ENCODE measurements at places on chromosomes 1 and 21. TPM values are rescaled to one million over a fixed set of nuclear protein-coding genes. Genes with fewer than 3 reads are reported as not detected.
A peak's percentile ranks its signal among the peaks of the same experiment; 100 is the strongest.

GRCh38 chr21:44890961-44891541 lies 17.6 kb upstream of the PTTG1IP start:
- no peak overlapping the region for H3K27ac ChIP-seq
- H3K27me3 ChIP-seq = no peaks in the 10 kb centered on the region
- H3K4me3 ChIP-seq = no peak overlapping the region
- no peaks in the 10 kb centered on the region for H3K36me3 ChIP-seq
- DNase-seq = no peak

DNA sequence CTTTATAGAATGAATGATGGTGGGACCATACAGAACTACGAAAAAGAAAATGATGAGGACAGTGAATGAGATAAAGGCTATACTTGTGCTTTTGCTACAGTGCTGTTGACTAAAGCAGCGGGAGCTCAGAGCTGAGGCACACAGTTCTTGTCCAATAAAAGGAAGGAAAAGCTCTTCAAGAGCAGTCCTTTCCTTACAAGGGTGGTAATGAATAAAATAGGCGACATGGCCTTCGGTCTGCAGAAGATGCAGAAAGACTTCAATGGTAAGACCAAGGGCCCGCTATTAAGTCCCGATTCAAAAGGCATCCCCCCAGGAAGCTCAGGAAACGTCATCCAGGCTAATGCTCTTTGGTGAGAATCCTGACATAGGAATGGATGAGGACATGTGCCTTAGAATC lies 44.4 kb downstream of the GNG12 start:
- H3K36me3 ChIP-seq = no peaks in the 10 kb centered on the region
- no peak overlapping the region for H3K27ac ChIP-seq
- no peak overlapping the region for H3K4me3 ChIP-seq
- no peaks in the 10 kb centered on the region for H3K4me1 ChIP-seq

- H3K4me1 ChIP-seq = peaks cover 35% of the 10 kb centered on the region
- H3K27ac ChIP-seq = peak overlapping the region; percentile 7
- H3K4me3 ChIP-seq = peak overlapping the region; percentile 41
- H3K27me3 ChIP-seq = no peaks in the 10 kb centered on the region
Observed at GRCh38 chr1:43853161-43853921, 80.3 kb upstream of the ARTN start.

- DNase-seq = no peak
- no peaks in the 10 kb centered on the region for H3K36me3 ChIP-seq
- H3K4me1 ChIP-seq = no peaks in the 10 kb centered on the region
- H3K27ac ChIP-seq = no peak overlapping the region
- peaks cover 63% of the 10 kb centered on the region for H3K27me3 ChIP-seq
Observed at GRCh38 chr1:34163792-34164731, 968 bp downstream of the CSMD2 start.

DNA sequence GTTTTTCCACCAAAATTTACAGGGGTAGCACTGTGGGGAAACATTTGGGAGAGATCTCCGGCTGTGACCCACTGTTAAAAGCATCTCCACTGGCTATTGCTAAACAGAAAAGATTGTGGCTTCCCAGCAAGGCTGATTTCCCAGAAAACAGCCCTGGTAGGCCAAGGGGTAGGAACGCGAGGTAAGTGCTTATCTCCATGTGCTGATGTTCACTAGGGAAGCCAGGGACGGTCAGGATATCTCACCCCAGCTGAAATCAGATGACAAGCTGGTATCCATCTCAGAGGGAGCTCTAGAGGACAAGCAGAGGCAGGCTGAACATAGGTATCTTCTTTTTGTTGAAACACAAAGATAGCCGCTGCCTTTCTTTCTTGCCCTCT lies 63.6 kb downstream of the MIS18A start:
- peaks cover 45% of the 10 kb centered on the region for H3K27me3 ChIP-seq
- no peak for DNase-seq
- H3K36me3 ChIP-seq = peaks cover under 1% of the 10 kb centered on the region
- no peaks in the 10 kb centered on the region for H3K4me1 ChIP-seq

SSBP3 gene
- total RNA-seq = 59.0 TPM

GRCh38 chr21:41137889-41138288 lies 30.1 kb upstream of the BACE2 start:
- H3K27me3 ChIP-seq = peaks cover 10% of the 10 kb centered on the region
- H3K4me3 ChIP-seq = no peak overlapping the region
- no peaks in the 10 kb centered on the region for H3K4me1 ChIP-seq

TCP10L gene
- 1.3 TPM for total RNA-seq

LCE1D gene
- total RNA-seq = not detected

HENMT1 gene
- 35.7 TPM for total RNA-seq

- no peaks in the 10 kb centered on the region for H3K27me3 ChIP-seq
- H3K27ac ChIP-seq = no peak overlapping the region
- DNase-seq = no peak
- H3K4me3 ChIP-seq = no peak overlapping the region
- no peaks in the 10 kb centered on the region for H3K4me1 ChIP-seq
- peaks cover 17% of the 10 kb centered on the region for H3K36me3 ChIP-seq
Observed at GRCh38 chr1:60436186-60436585, 362.6 kb upstream of the C1orf87 start.

DNA sequence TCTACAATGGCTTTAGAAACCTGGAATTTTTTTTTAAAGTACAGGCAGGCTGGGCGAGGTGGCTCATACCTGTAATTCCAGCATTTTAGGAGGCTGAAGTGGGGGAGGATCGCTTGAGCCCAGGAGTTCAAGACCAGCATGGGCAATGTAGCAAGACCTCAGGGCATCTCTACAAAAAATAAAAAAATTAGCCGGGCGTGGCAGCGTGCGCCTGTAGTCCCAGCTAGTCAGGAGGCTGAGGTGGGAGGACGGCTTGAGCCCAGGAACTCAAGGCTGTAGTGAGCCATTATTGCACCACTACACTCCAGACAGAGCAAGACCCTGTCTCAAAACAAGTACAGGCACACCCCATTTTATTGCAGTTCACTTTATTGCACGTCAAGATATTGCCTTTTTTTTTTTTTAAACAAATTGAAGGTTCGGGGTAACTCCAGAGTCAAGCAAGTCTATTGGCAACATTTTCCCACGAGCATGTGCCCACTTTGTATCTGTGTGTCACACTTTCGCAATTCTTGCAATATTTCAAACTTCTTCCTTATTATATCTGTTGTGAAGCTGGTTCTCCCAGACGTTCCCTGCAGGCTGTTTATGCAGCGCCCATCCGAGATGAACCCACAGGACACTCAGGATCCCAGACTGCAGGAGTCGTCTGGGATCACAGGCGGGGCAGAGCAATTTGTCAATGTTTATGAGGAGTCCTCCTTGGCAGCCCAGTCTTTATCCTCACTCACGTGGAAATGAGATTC lies 4.7 kb downstream of the HES2 start:
- H3K27me3 ChIP-seq = peaks cover 43% of the 10 kb centered on the region
- DNase-seq = no peak
- H3K4me1 ChIP-seq = no peaks in the 10 kb centered on the region
- no peak overlapping the region for H3K27ac ChIP-seq
- H3K36me3 ChIP-seq = no peaks in the 10 kb centered on the region

GRCh38 chr1:232873412-232873811 lies 68.2 kb downstream of the MAP10 start:
- H3K27me3 ChIP-seq = peaks cover 7% of the 10 kb centered on the region
- no peak overlapping the region for H3K27ac ChIP-seq
- H3K36me3 ChIP-seq = no peaks in the 10 kb centered on the region
- DNase-seq = no peak

DNA sequence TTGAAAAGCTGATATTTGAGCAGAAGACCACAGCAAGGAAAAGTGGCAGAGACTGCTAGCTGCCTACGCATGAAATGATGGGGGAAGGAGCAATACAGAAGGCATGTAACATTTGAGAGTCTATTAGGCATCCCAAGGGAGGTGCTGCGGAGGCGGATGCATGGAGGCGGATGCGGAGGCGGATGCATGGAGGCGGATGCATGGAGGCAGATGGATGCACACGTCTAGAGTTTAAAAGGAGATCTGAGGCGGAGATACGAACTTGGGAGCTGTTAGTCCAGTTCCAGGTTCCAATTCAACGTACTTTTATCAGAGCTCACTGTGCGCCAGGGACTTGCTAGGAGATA lies 744 bp upstream of the DDX20 start:
- peak overlapping the region; percentile 92 for H3K4me3 ChIP-seq
- DNase-seq = no peak
- peak overlapping the region; percentile 91 for H3K27ac ChIP-seq
- H3K27me3 ChIP-seq = no peaks in the 10 kb centered on the region
- peaks cover 30% of the 10 kb centered on the region for H3K4me1 ChIP-seq

NBPF26 gene
- total RNA-seq = 18.4 TPM

DNA sequence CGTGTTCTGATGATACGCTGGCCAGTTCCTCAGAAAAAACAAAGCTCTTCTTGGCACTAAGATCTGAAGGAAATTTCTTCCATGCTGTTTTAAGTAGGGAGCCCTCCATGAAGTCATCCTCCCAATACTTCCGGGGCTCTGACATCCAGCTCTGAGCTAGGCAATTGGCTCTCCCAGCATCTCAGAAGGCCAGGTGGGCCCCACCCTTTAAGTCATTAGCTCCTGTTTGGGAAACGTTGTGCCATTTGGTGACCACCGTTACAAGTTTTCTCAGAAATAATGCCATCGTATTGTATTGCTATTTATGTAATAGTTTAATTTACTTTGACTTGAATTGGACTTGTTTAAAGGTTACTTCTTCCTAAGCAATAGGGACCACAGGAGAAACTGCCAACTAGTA lies 130.3 kb upstream of the EDN2 start:
- DNase-seq = no peak
- H3K36me3 ChIP-seq = no peaks in the 10 kb centered on the region
- H3K4me1 ChIP-seq = peaks cover 11% of the 10 kb centered on the region
- no peak overlapping the region for H3K4me3 ChIP-seq
- no peak overlapping the region for H3K27ac ChIP-seq
- H3K27me3 ChIP-seq = no peaks in the 10 kb centered on the region

DNA sequence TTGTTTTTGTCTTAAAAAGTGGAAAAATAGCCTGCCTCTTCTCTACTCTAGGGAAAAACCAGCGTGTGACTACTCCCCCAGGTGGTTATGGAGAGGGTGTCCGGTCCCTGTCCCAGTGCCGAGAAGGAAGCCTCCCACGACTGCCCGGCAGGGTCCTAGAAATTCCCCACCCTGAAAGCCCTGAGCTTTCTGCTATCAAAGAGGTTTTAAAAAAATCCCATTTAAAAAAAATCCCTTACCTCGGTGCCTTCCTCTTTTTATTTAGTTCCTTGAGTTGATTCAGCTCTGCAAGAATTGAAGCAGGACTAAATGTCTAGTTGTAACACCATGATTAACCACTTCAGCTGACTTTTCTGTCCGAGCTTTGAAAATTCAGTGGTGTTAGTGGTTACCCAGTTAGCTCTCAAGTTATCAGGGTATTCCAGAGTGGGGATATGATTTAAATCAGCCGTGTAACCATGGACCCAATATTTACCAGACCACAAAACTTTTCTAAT lies 35.0 kb upstream of the TDRD10 start:
- no peak for DNase-seq
- H3K27ac ChIP-seq = peak overlapping the region; percentile 88
- peaks cover 11% of the 10 kb centered on the region for H3K27me3 ChIP-seq

GRCh38 chr1:1631782-1632420 lies at the start of gene MMP23B:
Gene MMP23B, plus strand, starts transcription at chr1:1632173. Its CDS starts 46 bp downstream, at chr1:1632219.
- peak within 1 kb of the TSS; percentile 39 for H3K4me3 ChIP-seq
- no peaks in the 10 kb centered on the region for H3K36me3 ChIP-seq
- H3K27me3 ChIP-seq = no peaks in the 10 kb centered on the region
- peaks cover 7% of the 10 kb centered on the region for H3K4me1 ChIP-seq
- no peak within 1 kb of the TSS for H3K27ac ChIP-seq

- H3K4me1 ChIP-seq = no peaks in the 10 kb centered on the region
- DNase-seq = peak; percentile 10
- H3K27me3 ChIP-seq = peaks cover 16% of the 10 kb centered on the region
- H3K27ac ChIP-seq = no peak overlapping the region
- no peak overlapping the region for H3K4me3 ChIP-seq
Observed at GRCh38 chr1:201673915-201674314, 135.0 kb downstream of the NAV1 start.

GRCh38 chr1:44288883-44289282 lies 66.2 kb downstream of the ERI3 start:
- DNase-seq = no peak
- no peaks in the 10 kb centered on the region for H3K27me3 ChIP-seq

DNA sequence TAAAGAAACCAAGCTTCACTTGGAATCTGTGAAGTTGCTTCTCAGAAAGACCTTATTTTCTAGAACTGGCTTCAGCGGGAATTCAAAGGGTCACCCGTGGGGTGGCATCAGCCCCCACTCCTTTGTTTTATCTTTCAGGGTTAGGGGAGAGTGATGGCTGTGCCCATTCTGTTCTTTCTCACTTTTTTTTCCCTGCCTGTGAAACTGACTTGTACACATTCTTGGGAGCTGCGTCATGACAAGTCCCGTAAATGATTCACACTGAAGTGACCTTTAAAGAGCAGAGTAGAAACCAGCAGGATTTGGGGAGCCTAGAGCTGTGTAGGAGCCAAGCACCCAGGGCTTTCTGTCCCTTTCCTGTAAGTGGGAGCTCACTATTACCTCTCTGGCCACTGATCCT lies 43.8 kb downstream of the SLC44A3 start:
- H3K36me3 ChIP-seq = no peaks in the 10 kb centered on the region
- no peaks in the 10 kb centered on the region for H3K4me1 ChIP-seq
- DNase-seq = no peak

GRCh38 chr1:223221686-223222085 lies 78.6 kb upstream of the TLR5 start:
- H3K4me1 ChIP-seq = no peaks in the 10 kb centered on the region
- H3K27ac ChIP-seq = no peak overlapping the region
- no peak overlapping the region for H3K4me3 ChIP-seq
- peaks cover 6% of the 10 kb centered on the region for H3K36me3 ChIP-seq

CD5L gene
- not detected for total RNA-seq

GRCh38 chr1:74835051-74835450 lies 102.1 kb downstream of the TYW3 start:
- H3K27ac ChIP-seq = no peak overlapping the region
- H3K4me1 ChIP-seq = no peaks in the 10 kb centered on the region
- no peak for DNase-seq
- H3K4me3 ChIP-seq = no peak overlapping the region
- H3K27me3 ChIP-seq = no peaks in the 10 kb centered on the region

GRCh38 chr1:176575991-176576390 lies 113.0 kb downstream of the PAPPA2 start:
- H3K36me3 ChIP-seq = no peaks in the 10 kb centered on the region
- DNase-seq = no peak
- no peaks in the 10 kb centered on the region for H3K4me1 ChIP-seq

DNA sequence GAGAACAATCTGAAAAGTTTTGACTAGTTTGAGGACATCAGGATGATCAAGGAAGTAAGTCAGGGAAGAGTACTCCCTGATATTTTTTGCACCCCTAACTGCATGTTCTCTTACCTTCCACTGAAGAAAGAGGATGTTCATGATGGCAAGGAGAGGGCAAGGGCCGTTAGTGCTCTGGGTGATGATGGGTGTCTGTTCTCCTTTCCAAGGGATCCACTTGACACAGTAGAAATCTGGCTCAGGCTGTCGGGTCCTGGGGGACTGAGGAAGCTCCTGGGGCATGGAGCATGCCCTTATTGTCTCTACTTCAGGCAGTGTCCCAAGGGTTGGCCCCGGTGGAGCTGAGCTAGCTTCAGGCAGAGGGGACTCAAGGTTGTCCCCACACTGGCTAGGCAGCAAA lies 4.7 kb downstream of the MINDY1 start:
- H3K4me1 ChIP-seq = peaks cover 38% of the 10 kb centered on the region
- peak overlapping the region; percentile 37 for H3K27ac ChIP-seq
- no peak overlapping the region for H3K4me3 ChIP-seq
- no peaks in the 10 kb centered on the region for H3K27me3 ChIP-seq
- DNase-seq = no peak

Data from natural killer cell treated with Interleukin-12 subunit alpha and Interleukin-12 subunit beta and Interleukin-15 and Interleukin-18, amount 100 ng/mL, for 72 hours (primary cell).